ENCODE measurements at places on chromosomes 1 and 21.

- no peak for DNase-seq
Observed at GRCh38 chr1:206933333-206933945, 11.7 kb upstream of the FCMR start.

- no peak for DNase-seq
Observed at GRCh38 chr1:235918465-235918864, 51.8 kb upstream of the LYST start.

DNA sequence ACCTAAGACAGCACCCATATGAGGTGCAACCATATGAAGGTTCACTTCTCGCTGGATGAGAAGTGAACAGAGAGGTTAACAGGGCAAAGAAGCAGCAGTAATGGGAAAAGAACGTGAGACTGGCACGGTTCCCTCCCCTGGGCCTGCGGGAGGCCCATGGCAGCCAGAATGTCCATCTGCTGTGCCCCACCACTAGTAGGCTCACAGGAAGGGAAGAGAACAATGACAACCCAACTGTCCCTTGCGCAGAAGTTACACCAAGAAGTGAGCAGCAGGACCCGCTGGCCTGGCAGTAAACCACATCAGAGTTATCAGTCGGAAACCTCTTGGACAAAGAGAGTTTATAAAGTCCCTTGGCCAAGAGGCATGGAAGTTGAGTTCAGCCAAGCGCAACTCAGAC is 11.3 kb downstream of the HIVEP3 start:
- DNase-seq: no peak

DNA sequence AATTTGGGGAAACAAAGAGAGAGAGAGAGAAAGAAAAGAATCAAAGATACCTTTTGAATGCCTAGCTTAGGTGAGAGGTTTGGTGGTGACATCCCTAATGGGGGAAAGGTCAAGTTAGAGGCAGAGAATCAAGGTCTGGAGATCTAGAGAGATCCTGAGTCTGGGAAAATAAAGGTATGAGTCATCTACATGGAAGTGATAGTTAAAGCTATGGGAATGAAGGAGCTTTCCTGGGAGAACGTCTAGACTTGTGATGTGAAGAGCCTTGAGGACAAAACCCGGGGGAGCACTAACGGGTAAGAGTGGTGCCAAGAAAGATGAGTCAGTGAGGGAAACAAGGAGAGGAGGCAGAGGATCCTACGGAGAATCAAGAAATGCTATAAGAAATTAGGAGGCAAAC is 110.8 kb upstream of the RUNX1 start:
- no peak for DNase-seq

GRCh38 chr21:40176724-40177123 is 309.5 kb downstream of the PCP4 start:
- no peak for DNase-seq

DNA sequence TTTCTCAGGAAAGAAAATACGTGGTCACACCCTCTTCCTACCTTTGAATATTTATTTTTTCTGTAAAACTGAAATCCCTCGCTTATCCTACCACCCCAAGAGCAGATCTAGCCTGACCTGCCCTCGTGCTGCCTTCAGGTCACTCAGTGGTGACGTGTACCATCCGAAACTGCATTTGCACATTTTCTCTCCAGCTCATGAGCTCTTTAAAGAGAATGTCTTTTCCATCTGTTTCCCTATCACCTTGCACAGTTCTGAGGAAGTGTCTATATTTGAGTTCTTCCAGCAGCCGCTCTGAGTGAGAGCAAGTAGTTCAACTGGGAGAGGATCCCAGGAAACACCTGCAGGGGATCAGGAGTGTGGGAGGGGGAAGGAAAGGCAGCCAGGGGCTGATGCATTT is 91.7 kb downstream of the OMA1 start:
- no peak for DNase-seq

- DNase-seq: no peak
Observed at GRCh38 chr1:214664651-214665433, 61.8 kb downstream of the CENPF start.

DNA sequence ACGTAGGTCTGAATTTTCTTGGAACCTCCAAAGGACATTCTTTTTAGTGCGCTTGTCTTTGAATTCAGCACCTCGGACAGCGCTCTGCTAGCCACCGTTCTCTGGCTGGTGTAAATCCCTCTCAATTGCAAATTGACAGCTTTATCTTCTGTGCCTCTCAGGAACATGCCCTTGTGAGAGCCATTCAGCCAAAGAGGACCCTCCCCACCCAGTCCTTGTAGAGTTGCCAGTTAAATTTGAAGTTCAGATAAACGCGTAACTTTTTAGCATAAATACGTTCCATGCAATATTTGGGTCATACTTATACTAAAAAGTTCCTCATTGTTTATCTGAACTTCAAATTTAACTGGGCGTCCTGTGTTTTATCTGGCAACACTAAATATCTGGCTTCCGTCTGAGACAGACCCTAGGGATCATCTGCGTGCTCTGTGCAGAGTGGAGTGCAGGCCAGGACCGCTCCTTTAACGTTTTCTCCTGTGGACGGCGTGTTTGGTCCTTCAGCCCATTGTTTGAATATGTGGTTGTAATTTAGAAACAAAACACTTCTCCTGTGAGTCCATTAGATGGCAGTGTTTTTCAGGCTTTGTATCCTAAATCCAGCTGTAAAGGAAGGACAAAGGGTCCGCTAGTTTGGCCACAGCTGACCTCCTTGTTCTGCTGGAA is 7.0 kb downstream of the KCNAB2 start:
- DNase-seq: peak; percentile 59

DNA sequence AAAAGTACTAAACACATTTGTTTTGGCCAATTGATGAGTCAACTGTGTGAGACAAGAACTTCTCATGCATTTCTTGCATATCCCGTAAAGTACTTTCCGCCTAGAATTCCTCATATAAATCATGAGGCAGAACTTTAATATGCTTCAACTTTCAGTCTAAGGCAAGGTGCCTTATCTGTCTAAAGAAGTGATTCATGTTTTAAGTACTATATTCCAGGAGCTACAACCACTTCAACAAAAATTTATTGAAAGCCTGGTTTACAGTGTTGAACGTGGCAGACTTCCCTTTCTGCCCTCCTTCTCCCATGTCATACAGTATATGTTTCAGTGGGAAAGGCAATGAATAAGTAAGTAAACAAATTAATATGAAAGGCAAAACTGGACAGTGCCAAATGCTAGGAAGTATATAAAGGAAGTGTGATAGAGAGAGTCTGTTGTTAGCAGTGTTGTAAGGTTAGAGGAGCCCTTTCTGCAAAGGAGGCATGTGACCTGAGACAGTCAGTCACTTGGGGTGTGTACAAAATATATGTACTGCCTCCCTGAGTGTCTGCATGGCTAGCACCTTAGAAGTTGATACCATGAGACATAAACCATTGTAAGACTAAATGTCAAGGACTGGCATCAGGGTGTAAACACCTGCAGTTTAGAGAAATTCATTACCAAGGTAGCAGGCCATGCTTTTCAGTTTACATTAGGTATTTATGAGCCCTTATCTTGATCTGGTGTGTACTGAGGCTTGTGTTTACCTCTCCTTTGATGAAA is 362.2 kb downstream of the SRGAP2C start:
- DNase-seq: no peak

DNA sequence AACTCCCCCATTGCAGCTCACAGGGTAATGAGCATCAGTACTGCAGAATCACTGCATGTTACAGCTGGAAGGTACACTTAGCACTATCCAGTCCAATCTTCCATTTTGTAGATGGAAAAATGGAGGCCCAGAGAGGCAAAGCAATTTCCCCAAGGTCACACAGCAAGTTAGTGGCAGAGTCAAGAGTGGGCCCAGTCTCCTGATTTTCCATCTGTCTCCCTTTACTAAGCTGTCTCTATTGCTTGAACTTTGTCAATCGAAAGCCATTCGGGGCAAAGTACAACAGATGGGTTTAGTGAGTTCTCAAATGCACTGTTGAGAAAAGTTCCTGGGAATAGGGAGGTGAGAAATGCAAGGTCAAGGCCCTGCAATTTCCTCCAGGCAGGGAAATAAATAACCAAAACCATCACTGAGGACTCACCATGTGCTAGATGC is 50.4 kb upstream of the IFFO2 start:
- no peak for DNase-seq

DNA sequence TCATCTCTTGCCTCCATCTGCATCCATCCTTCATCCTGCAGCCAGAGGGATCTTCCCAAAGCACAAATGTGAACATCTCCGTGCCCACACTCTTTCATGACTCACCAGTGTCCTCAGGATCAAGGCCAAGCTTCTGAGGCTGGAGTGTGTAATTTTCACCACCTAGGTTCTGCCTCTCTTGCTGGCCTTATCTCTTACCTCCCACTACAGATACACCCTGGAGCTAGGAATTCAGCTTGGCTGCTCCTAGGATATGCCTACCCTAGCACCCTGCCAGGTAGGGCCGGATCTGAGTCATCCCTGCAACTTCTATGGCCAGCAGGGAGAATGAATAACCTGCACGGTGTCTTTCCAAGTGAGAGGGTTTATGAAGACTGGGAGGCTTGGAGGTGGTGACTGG is 208.7 kb upstream of the CSF3R start:
- DNase-seq: no peak

DNA sequence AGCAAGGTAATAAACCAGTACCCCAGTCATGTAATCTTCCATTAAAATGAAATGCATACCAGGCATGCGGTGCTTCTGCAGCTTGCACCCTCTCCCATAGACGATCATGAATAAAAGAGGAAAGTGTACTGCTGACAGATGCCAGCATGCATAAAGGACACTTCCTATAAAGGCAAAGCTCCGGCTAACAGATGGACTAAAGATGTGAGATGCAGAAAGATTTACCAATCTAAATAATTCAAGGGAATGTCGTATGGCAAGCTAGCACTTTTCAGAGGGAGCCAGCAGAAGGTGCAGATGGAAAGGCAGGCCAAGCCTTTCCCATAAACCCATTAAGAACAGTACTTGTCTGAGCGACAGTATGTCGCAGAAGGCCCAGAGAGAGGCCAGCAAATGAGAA is 542.0 kb downstream of the NUF2 start:
- peak; percentile 84 for DNase-seq

- no peak for DNase-seq
Observed at GRCh38 chr1:222616525-222616924, 1.4 kb upstream of the MIA3 start.

DNA sequence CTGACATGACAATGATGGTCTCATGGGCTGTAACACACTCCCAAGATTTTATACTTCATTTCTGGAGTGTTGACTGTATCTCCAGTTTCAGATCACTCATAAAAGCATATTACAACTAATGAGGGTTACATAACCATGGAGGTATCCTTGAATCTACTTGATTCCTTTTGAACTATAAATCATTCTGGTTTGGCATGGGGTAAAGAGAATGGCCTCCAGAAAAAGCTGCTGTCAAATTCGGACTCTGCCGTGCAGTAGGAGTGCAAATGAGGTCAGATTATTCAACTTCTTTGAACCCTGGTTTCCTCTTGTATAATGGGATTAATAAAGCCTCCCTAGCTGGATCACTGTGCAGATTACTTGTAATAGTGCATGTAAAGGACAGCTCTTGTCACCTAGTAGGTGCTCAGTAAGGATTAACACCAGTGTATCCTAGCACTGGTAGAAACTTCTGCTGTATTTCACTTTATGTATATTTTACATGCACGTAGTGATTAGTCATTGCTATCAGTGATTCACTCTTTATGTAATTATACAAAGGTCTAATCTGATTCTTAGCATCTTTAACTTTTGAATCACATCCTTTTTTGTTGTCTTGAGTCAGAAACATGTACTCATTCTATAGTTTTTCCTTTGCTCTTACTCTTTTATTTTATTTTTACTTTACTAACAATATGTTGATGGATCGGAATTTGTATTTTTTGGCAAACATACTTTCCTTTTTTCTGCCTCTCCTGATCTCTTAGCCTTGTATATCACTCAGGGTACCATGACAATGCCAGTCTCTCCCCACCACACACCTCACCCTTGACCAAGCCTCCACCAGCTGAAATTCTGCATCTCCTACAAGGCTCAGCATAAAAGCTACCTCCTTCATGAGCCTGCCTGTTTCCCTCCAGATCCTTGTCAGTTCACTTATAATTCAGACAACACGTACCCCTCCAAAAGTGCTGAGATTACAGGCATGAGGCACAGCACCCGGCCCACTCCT is 3.2 kb downstream of the LRRC8C start:
- no peak for DNase-seq

GRCh38 chr1:50917138-50918137 is 42.6 kb downstream of the FAF1 start:
- DNase-seq: no peak

GRCh38 chr1:46148318-46148717 is 15.9 kb upstream of the PIK3R3 start:
- no peak for DNase-seq

- no peak for DNase-seq
Observed at GRCh38 chr21:25701529-25701928, 33.2 kb downstream of the ATP5PF start.

GRCh38 chr1:238318294-238319110 is 427.8 kb upstream of the ZP4 start:
- no peak for DNase-seq

DNA sequence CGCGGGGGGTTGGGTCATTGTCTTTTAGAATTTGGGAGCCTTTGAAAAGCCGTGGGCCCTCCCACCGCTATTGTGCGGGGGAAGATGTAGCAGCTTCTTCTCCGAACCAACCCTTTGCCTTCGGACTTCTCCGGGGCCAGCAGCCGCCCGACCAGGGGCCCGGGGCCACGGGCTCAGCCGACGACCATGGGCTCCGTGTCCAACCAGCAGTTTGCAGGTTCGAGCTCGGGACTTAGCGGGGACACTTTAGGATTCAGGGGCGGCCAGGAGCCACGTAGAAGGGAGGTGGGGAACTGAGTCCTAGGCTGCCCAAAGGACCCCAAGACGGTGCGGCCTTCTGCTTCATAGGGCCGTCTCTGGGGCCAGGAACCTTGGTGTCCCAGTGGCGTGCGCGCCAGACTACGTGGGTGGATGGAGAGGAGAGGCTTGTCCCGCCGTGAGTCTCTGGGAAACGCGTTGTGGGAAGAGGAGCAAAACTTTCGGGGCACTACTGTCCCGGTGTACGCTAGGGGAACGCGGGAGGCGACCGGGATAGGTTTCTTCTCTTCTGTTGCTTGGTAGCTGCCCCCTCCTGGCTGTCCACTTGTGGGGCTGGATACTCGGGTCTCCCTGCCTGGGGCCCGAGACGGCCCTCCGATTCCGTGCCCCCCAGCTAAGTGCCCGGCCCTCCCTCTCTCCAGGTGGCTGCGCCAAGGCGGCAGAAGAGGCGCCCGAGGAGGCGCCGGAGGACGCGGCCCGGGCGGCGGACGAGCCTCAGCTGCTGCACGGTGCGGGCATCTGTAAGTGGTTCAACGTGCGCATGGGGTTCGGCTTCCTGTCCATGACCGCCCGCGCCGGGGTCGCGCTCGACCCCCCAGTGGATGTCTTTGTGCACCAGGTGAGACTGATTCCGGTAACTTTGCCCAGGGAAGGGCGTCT is at the start of gene LIN28A:
Gene LIN28A, plus strand, starts transcription at position 112 of the 918 bp plus-strand sequence. Its CDS starts 75 bp downstream, at position 187.
- no peak for DNase-seq

All from NCI-H1694 treated with DMSO at 0.1 percent for 48 hours (cell line).